ENCODE measurements at places on chromosomes 6 and 20.

DNA sequence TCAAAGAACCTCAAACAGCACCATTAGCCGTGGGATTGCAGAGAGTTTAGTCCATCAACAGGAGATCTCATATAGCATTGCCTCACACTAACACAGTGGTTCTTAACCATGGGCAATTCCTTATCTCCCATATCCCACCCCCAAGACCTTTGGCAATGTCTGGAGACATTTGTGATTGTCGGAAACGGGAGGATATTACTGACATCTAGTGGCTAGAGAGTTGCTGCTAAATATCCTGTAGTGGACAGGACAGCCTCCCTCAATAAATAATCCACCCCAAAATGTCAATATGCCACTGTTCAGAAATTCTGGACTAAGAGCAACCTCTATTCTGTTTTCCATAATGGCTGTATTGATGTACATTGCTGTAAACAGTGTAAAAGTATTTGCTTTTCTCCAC lies 210.1 kb upstream of the CCN2 start:
- no peak for DNase-seq

- DNase-seq: no peak
These were observed 16.8 kb downstream of the SFT2D1 start for GRCh38 chr6:166325383-166326042.

GRCh38 chr6:166558156-166559005 lies 28.1 kb downstream of the RAMACL start:
- DNase-seq: no peak

DNA sequence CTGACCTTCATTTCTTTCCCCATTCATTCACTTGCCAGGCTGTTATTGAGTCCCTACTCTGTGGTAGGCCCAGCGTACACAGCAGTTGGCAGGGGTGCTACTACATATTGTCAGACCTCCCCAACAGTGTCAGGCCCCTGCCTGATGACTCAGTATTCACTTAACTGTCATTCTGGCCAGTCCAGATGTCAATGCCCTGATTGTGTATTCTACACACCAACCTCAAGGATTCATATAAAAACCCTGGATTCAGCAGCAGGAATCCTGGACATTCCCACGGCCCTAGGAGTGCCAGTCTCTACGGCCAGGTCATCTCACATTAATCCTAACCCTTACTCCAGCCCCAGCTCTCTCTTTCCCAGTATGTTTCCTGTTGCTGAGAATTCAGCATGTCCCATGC lies 151.5 kb downstream of the TASP1 start:
- DNase-seq: no peak

DNA sequence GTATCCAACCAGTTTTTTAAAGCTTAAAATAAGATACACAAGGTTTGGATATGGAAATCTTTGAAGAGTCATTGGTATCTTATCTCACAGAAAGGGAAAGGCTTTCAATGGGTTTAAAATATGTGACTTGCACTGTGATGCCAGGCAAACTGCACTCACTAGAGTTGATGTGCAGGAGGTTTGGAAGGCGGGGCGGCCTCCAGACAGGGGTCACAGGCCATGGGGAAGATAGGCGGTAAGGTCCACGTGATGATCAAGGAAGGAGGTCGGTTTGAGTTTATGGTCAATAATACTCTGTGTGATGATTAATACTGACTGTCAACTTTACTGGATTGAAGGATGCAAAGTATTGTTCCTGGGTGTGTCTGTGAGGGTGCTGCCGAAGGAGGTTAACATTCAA lies 9.5 kb upstream of the RAMACL start:
- no peak for DNase-seq

Measured in CD8-positive, alpha-beta T cell (primary cell).